ENCODE measurements at places on chromosomes 2 and 18.
A peak's percentile ranks its signal among the peaks of the same experiment; 100 is the strongest.

GRCh38 chr2:163667064-163667887 lies 68.5 kb downstream of the FIGN start:
- no peak for DNase-seq

DNA sequence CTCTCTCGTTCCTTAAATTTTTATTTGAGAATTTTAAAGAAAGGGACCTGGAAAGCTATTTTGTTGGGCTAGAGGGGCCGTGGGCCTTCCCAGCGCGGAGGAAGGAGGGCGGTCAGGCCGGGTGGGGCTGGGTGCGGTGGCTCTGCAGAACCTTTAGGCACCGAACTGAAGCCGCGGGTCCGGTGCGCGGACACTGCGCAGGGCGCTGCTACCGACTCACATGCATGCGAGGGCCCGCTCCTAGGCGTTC lies 1.6 kb upstream of the TWIST2 start:
- DNase-seq: no peak

GRCh38 chr2:41992671-41993434 lies 55.0 kb upstream of the PKDCC start:
- no peak for DNase-seq

- no peak for DNase-seq
Observed at GRCh38 chr2:181394741-181395437, 62.3 kb upstream of the ITGA4 start.

DNA sequence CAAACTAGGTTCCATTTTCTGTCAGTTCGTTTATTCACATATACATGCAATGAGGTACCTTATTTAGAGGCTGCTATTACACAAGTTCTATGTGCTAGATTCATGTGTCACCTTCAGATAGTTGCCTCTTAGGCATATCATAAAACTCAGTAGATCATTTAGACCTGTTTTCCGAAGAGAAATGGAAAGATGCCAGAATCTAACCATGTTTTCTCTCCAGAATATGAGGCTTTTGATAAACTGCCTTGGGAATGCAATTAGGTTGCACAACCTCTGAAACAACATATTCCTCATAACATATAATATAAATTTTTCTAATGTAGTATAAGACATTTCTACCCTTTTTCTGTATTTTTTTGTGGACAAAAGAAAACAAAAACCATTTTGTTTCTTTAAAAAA lies 108.1 kb downstream of the PRPF40A start:
- no peak for DNase-seq

DNA sequence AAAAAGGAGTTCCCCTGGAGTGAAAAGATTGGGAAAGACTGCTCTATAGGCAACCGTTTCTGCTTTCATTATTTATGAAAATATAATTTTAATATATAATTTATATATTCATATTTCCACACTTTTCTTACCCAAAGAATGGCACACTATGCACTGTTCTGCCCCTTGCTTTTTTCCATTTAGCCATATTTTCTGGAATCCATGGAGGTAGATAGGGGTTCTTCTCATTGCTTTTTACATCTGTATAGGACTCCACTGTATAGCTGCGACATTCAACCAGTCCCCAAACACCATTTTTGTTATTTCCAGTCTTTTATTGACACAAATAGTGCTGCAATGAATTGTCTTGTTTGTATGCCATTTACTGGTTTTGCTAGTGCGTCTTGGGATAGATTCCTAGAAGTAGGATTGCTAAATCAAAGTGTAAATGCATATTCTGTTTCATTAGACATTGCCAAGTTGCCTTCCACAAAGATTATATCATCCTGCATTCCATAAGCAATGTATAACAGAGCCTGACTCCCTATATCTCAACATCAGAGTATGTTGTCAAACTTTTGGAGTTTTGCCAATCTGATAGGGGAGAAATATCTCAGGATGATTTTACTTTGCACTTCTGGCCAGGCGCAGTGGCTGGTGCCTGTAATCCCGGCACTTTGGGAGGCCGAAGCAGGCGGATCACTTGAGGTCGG lies 26.6 kb upstream of the TCF7L1 start:
- DNase-seq: no peak

- DNase-seq: no peak
Observed at GRCh38 chr18:55362303-55362702, 225.7 kb downstream of the TCF4 start.

DNA sequence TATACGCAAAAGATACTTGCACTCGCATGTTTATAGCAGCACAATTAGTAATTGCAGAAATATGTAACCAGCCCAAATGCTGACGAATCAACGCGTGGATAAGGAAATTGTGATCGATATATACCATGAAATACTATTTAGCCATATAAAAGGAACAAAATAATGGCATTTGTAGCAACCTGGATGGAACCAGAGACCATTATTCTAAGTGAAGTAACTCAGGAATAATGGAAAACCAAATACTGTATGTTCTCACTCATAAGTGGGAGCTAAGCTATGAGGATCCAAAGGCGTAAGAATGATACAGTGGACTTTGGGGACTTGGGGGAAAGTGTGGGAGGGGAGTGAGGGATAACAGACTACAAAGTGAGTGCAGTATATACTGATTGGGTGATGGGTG lies 1008.0 kb upstream of the CRIM1 start:
- no peak for DNase-seq

- DNase-seq: no peak
Observed at GRCh38 chr2:47208852-47209606, 53.9 kb upstream of the STPG4 start.

DNA sequence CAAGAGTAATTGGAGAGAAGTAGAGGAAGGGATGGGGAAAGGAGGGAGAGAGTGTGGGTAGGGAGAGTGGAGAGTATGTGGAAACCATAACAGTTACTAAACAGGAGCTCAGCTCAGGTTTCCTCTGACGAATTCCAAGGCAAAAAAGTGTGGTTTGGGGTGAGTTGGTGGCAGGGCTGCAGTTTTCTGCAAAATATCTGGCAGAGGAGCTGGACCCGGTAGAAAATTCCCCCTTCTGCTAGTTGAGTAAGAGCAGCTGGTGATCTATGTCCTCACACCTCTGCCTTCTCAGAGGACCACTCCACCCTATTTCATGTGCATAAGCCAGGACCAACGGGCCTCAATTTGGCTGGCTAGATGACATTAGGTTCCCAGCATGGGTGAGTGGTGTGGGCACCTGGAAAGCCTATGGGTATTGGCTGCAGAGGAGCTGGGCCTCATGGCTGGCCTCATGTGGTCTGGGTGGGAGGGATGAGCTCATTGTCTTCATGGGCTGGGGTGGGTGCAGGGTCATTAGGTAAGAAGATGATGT lies 13.2 kb downstream of the NRP2 start:
- DNase-seq: no peak

DNA sequence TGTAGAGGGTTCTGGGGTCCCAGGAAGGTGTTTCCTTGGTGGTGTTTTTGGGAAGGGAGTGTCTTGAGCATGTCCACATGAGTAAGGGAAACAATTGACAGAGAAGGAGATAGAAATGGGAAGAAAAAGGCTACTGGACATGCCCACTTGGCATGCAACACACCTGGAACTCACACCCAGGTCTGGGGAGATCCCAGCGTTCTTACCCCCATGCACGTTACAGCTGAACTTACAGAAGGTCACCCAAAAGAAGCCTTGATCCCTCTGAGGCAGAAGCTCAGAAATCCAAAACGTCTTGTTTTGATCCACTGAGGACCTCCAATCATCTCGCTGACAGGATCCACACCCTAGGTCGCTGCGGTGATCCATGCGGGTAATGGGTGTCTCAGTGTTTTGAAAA lies 142.0 kb downstream of the ZNF516 start:
- DNase-seq: no peak

- no peak for DNase-seq
Observed at GRCh38 chr18:67074309-67074708, 442.2 kb downstream of the DSEL start.

- DNase-seq: no peak
Observed at GRCh38 chr18:47635416-47635815, 295.0 kb downstream of the SMAD2 start.

- DNase-seq: no peak
Observed at GRCh38 chr2:191176305-191176704, 25.5 kb upstream of the STAT4 start.

DNA sequence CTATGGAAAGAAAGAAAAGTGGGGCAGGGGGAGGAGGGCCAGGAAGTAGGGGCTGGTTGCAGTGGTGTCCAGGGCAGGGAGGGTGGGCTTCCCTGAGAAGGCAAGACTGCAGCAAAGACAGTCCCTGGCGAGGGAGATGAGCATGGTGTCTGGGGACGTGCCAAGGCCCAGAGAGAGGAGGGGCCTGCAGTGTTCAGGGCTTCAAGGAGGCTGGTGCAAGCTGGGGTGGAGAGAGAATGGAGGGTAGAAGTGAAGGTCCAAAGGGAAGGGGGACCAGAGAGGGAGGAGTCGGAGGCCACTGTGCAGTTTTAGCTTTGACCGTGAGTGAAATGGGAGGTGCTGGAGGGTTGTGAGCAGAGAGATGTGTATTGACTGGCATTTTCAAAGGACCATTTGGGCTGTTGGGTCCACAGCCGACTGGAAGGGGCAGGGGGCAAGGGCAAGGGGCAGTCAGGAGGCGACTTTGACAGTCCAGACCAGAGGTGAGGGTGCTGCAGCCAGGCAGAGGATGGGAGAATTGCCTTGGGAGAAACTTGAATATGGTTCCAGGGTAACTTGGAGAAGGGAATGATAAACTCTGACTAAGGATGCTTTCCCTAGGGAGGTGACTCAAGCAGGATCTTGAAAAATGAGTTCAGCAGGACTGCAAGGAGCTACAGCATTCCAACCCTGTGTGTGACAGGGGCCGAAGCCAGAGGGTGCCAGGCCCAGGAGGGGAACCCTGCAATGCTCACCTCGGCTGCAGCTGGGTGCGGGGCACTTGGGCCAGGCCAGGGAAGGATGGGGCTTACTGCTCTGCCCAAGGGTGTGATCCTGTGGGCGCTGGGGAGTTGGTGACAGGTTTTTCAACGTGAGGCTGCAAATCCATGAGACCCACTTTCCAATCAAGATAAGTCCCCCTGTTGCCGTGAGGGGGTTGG lies 177.1 kb upstream of the HAAO start:
- DNase-seq: no peak

- DNase-seq: no peak
Observed at GRCh38 chr18:68229351-68229750, 485.6 kb downstream of the TMX3 start.

DNA sequence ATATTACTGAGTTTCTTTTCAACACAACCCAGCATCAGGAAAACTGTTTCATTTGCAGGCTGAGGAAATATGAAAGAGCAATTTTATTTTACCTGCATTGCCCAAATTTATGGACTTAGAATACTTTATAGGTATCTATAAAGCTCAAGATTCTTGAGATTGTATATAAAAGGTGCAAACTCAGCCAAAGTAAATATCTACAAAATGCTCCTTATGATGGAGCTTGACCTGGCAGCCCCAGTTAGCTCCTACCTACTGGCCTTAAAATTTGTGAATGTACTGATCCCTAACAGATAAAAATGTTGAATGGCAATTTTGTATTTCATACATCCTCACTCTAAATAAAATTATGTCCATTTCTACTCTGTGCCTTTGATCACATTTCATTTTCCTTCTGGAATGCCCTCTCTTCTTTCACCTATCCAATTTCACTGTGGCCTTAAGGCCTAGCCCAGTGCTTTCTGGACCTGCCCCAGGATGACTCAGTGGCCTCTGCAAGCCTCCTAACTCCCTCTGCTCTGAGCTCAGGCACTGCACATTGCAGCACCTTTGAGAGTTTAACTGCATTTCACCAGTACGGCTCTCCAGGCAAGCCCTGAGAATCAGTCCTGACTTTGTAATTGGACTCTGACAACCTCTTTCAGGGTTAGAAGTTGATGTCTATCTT lies 125.9 kb downstream of the ANTXR1 start:
- no peak for DNase-seq

- DNase-seq: no peak
Observed at GRCh38 chr2:38592951-38593350, 9.8 kb downstream of the HNRNPLL start.

- DNase-seq: no peak
Observed at GRCh38 chr2:97870396-97870843, 125.3 kb downstream of the TMEM131 start.

GRCh38 chr2:48530033-48530811 lies at the start of gene STON1:
Gene STON1, plus strand, starts transcription at chr2:48530154. Its CDS starts 50,480 bp downstream, at chr2:48580634.
- no peak for DNase-seq

- DNase-seq: no peak
Observed at GRCh38 chr2:56009758-56010458, 86.3 kb upstream of the EFEMP1 start.

- peak; percentile 59 for DNase-seq
Observed at GRCh38 chr2:64522843-64523428, 1.2 kb upstream of the AFTPH start.

DNA sequence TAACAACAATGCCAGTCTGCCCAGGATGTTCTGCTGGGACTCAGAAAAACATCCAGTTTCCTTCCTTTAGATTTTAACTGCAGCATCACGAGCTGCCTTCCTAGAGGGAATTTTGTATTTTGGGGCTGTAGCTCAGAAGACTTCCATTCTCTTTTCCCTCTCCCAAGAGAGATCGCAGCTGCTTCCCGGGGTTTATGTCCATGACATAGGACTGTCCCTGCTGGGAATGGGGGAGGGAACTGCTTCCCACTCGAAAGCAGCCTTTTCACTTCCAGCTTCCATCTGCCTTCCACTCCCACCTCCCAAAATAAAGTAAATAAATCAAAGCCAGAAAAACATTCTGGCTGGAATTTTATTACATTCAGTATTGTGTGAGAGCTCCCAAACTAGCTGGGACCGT lies 52.4 kb downstream of the LIMS1 start:
- DNase-seq: no peak

GRCh38 chr2:221612161-221612560 lies 40.1 kb upstream of the EPHA4 start:
- DNase-seq: no peak

GRCh38 chr2:10678225-10678624 lies 11.6 kb downstream of the NOL10 start:
- no peak for DNase-seq

GRCh38 chr2:27370816-27371620 lies 602 bp downstream of the SNX17 start:
- no peak for DNase-seq

DNA sequence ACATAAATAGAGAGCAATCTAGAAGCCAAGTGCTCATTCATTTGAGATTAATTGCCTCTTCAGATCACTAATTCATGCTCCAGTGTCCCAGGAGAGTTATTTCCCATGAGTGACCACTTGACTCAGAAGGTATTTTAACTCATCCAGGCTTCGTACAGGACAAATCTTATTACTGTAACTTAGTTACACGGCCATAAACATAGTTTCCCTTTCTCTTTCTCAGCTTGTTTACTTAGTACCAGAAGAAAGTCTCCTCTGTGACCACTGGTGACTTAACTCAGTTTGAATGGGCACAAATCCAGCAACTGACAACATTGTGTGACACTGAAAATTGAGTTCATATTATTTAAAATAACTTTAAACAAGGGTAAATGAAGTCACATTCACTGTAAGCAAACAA lies 25.3 kb downstream of the MMADHC start:
- no peak for DNase-seq

GRCh38 chr2:175947073-175947472 lies 55.0 kb downstream of the LNPK start:
- no peak for DNase-seq

DNA sequence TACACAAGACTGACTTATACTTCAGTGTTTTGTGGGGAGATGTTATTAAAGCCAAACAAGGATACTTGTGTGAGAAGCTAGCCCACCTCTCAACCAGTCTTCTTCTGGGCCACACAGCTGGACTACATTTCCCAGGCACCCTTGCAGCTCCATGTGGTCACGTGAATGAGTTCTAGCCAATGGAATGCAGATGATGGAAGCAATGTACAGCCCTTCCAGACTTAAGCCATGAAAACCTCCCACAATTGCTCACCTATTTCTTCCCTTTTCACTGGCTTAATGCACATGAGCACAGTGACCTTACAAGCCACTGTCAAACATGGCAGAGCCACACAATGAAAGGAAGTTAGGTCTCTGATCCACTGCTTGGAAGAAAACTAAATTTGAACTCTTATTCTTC lies 20.4 kb upstream of the FEZ2 start:
- DNase-seq: no peak

GRCh38 chr18:36460324-36460850 lies 162.9 kb downstream of the FHOD3 start:
- no peak for DNase-seq

Data from effector CD8-positive, alpha-beta T cell (primary cell).